NCI-H187 treated with DMSO at 0.1 percent for 48 hours (cell line): ENCODE measurements at places on chromosomes 5 and 9.
A peak's percentile ranks its signal among the peaks of the same experiment; 100 is the strongest.

- DNase-seq = no peak
Measured at GRCh38 chr9:85536514-85536913, 205.2 kb downstream of the AGTPBP1 start.

GRCh38 chr5:149810856-149811255 is 80.7 kb downstream of the PPARGC1B start:
- DNase-seq = no peak

DNA sequence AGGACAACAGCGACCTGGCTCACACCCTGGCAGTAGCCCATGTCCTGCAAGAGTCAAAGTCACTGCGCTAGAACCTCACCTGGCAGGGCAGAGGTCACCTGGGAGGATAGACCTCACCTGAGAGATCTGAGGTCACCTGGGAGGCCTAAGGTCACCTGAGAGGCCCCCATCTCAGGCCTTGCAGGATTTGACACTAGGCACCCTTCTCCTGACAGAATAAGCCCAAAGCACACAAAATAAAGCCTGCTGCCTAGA is 75.2 kb upstream of the SPTLC1 start:
- no peak for DNase-seq

DNA sequence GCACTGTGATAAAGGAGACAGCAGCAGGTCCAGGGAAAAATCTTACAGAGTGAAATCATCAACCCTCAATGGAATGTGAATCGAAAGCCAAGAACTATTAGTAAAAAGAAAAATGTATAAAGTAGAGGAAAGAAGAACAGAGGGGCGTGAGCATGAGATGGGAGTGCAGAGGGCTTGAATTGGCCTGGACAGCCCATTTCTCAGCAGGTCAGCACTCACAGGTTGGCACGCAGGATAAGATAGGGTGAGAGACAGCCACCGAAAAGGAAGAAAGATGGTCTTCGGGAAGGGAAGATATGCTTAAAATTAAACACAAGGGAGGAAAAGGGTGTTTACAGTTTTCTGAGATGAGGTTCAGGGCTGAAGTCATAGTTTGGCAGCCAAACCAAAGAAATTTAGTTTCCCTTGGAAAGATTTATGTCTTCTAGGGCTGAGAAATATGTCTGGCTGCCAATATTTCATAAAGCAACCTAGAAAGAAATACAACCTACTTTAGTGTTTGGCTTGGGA is 524.7 kb downstream of the SPATA31D1 start:
- no peak for DNase-seq

DNA sequence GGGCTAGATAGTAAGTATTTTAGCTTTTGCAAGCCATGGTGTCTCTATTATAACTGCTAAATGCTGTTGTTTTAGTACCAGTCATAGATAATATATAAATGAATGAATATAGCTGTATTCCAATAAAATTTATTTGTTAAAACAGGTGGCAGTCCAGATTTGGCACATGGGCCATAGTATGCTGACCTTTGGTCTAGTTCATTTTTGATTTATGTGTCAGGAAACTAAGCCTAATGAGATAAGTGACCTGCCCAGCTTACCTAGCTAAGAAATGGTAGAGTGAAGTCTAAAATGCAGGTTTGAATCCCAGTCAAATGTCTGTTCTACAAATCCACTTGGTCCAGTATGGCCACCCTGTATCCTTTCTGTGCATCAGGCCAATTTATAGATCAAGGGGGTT is 139.3 kb downstream of the ALDH1A1 start:
- DNase-seq = no peak

DNA sequence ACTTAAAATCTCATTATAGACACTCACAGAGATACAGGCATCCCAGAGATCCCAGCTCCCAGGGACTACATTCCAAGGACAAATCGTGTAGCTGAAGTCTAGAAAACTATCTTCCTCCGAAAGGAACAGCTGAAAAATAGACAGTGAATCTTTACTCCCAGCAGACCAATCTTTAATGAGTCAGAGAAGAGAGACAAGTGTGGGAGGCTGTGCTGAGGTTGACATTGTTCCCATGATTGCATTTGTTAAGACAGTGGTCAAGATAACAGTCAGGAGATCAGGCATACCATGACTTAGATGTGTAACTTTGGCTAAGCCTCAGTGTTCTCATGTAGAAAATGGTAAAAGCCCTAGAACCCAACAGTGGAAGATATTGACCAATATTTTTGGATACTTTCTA is 120.7 kb downstream of the PAPPA start:
- no peak for DNase-seq

DNA sequence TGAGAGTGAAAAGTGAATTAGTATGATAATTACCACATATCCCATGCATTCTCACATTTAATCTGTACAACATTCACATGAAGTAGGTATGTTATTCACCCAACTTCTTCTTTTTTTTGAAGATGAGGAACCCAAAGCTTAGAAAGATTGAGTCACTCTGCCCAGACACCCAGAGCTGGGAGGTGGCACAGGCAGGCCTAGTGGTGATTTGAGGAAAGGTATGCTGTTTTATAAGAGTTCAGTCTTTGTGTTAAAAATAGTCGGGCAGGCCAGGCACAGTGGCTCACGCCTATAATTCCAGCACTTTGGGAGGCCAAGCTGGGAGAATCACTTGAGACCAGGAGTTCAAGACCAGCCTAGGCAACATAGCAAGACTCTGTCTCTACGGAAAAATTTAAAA is 285.3 kb downstream of the NR3C1 start:
- DNase-seq = no peak

- DNase-seq = no peak
Measured at GRCh38 chr9:35732800-35733541, 505 bp downstream of the CREB3 start.

- no peak for DNase-seq
Measured at GRCh38 chr5:56299212-56299611, 66.1 kb upstream of the ANKRD55 start.

GRCh38 chr9:88659126-88659525 is 124.1 kb downstream of the NXNL2 start:
- no peak for DNase-seq

DNA sequence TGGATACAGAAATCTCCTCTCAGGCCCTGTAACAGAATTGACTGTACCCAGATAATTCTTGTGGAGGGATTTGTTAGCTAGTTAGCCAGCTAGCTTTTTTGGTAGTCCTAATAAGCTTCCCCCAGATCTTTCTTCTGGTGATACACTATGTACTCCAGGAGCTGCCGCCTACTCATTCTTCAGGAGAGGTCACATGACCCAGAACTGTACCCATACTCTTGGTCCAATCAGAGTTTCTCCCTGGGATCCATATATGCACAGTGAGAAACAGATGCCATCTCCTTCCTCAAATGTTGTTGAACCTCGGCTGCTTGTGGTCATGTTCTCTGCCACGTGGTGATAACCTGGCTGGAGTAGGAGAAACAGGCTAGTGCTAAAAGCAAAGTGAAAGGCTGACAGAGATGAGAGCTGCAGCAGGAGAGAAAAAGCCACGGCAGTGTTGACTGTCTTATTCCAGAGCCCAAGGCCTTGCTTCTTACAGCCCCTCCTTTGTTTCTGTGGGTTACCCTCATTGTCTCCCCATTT is 123.0 kb upstream of the RFX3 start:
- no peak for DNase-seq

- DNase-seq = no peak
Measured at GRCh38 chr9:107193251-107193650, 89.8 kb upstream of the RAD23B start.

GRCh38 chr9:97388721-97389238 is 23.1 kb upstream of the TDRD7 start:
- DNase-seq = no peak

GRCh38 chr5:130720355-130720754 is 444.7 kb downstream of the HINT1 start:
- DNase-seq = peak; percentile 4

- DNase-seq = no peak
Measured at GRCh38 chr9:119370816-119371215, 1.6 kb upstream of the BRINP1 start.

- DNase-seq = no peak
Measured at GRCh38 chr5:38806775-38807258, 39.0 kb upstream of the OSMR start.

DNA sequence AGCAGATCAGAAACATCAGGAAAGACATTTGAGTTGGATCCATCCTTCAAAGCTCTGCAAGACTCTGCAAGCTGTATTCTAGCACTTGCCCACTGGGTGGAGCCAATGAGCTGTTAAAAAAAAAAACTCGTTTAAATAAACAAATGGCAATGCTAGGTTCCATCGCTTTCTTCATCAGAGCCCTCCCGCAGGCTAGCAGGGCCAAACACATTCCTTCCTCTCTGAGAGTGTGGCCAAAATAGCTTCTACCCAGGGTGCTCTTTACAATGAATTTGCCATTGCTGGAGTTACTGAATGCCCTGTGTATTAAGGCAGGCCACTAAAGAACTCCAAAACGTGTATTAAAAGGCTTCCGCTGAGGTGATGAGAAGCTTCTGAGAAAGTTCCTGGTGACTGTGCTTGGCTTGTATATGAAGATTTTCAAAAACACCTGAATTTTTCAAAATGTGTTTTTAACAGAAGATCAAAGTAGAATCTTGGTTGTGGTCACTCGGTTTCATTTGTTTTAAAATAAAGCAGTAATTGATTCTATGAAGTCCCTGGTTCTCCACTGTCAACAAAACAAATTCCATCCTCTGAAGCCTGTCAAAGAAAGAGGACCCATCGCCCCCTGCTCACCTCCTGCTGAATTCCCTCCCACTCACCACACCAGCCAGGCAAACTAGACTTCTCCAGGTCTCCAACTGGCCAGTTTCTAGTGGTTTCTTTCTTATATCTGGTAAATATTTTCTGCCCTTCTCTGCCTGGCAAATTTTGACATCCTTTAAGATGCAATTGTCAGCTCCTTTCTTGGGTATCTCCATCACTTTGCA is 36.5 kb upstream of the EQTN start:
- peak; percentile 39 for DNase-seq

- DNase-seq = peak; percentile 77
Measured at GRCh38 chr5:157067005-157067404, 8.1 kb upstream of the HAVCR1 start.

DNA sequence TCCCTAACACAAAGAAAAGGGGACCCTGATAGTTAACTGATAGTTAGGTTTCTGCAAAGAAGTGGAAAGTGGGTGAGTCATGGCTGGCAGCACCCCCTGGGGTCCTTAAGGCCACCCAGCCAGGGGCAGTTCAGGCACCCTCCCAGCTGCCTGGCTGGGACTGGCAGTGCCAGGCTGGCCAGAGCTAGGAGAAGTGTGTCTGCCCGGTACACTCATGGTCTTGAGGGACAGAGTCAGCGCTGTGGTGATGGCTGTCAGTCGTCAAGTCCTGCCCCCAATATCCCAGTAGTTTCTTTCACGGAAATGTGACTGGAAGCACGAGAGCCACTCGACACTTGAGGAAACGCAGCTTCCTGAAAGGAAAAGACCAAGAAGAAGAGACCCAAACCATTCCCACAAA is 22.3 kb upstream of the CNOT6 start:
- no peak for DNase-seq

DNA sequence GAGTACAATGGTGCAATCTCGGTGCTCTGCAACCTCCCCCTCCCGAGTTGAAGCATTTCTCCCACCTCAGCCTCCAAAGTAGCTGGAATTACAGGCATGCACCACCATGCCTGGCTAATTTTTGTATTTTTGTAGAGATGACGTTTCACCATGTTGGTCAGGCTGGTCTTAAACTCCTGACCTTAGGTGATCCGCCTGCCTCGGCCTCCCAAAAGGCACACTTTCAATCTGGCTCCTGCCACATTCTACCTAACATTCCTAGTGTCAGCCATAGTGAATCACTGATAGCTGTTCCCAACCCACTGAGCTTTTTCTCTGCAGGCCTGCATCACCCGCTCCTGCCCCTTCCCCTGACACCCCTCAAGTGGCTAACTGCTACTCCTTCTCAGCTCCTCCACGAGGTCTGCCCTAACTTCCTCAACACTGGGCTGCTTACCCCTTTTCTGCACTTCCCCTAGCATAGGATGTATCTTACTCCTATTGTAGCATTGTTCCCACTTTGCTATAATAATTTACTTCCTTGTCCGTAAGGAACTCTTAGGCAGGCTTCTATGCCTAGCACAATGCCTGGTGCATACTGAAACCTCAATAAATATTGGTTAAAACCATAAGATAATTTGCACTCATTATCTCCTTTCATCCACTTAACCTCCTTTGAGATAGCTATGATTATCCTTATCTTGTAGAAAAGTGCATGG is 42.0 kb upstream of the LIFR start:
- no peak for DNase-seq

DNA sequence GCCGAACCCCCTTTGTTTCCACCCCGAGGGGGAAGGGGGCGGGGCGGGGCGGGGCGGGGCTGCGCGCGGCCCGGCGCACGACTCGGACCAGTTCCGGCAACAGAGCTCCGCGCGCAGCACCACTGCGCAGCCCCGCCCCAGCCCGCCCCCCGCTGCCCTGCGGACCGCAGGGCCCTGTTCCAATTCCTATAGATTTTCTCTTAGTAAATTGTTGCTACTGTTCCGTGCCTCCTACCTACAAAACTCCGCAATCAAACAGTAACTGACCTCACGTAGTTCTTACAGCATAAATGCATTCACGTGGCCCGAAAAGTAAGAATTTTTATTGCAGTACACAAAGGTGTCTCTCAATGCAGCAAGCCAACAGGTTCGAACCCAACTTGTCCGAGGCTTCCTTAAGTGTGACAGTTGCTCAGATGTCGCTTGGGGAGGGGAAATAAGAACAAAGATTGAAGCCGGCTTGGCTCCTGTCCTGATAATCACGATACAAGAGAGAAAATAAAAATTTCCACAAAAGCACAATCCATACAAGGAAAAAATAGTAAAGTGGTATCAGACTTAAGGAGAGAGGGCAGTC is 1.2 kb upstream of the RNF38 start:
- DNase-seq = no peak

DNA sequence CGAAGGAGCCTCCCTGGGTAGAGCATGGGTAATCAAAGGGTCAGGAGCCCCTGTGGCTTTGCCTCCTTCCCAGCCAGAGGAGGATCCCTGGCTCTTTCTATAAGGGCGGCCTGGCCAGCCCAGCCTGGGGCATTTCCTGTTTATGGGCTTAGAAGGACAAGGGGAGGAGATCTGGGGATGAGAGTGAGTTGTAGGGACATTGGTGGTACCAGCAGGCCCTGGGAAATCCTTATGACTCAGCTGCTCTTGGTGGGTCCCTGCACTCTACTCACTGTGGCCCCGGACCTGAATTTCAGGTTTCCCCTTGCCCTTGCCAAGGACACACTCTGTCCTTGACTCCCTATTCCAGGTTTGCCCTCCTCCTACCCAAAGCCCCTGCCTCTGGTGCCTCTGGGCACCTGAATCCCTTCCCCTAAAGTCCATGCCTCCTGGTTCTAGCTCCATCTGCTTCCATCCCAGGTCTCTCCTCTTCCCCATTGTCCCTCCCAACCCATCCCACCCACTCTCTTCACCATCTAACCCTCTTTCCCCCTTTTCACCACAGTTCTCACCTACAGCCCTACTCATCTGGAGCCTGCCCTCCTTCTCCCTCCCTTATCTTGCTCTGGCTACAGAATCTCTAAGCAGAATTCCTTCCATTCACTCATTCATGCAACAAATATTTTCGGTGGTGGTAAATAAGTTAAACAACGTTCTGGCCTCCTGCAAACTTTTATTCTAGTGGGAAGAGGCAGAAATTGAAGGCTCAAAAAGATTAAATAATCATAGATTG is 34.9 kb downstream of the PCDH1 start:
- no peak for DNase-seq
